ENCODE measurements at places on chromosomes 7 and 10.

DNA sequence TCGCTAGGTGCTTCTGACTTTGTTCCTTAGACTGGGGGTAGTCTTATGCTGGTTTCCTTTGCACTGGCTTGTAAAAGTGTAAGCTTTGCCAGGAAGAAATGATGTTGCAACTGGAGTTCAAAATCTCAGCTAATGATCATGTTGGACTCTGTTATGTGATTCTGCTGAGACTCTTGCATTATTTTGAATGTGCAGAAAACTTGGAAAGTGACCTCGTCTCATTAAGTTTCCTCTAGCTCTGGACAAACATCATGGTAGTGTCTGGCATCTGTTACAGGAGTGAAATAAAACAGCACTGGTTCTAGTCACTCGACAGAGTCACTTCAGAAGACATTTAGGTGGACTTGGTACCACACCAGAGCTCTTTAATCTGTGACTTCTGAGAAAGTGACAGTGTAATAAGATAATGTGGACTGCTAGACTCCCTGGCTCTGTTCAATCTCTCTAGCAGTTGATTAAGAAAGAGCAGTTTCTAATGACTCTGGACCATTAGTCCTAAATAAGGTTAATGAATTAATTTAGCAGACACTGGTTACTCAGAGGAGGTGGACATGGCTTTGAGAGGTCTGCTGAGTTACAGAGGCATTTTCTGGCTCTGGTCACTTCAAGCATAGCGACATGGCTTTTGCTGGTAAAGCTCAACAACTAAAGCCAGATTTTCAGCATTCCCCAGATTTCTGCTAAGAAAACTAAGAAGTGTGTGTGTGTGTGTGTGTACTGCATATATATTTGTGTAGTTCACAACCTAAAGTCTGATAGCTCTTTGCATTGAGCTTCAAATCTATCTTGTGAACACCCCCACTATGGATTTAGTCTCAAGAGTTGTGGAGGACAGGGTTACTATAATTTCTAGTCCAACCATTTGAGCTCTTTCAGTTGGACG lies 2.0 kb downstream of the NRP1 start:
- peak; percentile 71 for DNase-seq

DNA sequence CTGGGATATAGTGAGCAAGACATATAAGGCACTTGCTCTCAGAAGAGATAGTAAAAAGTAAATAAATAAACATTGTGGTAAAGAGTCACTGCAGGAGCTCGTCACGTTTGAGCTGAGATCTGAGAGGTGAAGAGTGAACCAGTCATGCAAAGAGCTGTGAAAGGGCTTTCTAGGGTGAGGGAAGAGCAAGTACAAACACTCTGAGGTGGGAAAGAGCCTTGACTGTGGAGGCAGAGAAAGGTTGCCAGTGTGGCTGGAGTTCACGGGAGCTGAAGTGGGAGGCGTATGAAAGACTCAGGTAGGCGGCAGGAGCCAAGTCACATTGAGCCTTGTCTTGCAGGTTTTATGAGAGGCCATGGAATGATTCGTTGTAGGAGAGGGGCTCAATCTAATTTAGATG lies 141.0 kb downstream of the C1GALT1 start:
- DNase-seq: no peak

DNA sequence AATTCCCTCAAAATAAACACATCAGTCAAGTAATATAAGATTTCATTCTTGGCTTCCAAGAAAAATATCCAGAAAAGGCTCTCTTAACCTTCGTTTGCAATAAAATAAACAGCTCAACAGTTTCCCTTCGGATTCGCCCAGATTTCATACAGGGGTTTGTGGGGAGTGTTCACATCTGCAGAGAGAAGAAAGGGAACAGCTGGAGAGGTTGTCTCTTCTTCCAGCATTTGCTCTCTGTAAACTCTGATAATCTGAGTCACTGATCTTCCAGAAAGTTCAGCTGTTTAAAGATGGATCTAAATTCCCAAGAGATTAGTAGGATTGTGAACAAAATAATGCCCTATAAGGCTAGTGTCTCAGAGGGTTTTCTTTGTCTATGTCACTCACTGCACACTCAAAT lies 277.9 kb downstream of the HPSE2 start:
- peak; percentile 36 for DNase-seq

DNA sequence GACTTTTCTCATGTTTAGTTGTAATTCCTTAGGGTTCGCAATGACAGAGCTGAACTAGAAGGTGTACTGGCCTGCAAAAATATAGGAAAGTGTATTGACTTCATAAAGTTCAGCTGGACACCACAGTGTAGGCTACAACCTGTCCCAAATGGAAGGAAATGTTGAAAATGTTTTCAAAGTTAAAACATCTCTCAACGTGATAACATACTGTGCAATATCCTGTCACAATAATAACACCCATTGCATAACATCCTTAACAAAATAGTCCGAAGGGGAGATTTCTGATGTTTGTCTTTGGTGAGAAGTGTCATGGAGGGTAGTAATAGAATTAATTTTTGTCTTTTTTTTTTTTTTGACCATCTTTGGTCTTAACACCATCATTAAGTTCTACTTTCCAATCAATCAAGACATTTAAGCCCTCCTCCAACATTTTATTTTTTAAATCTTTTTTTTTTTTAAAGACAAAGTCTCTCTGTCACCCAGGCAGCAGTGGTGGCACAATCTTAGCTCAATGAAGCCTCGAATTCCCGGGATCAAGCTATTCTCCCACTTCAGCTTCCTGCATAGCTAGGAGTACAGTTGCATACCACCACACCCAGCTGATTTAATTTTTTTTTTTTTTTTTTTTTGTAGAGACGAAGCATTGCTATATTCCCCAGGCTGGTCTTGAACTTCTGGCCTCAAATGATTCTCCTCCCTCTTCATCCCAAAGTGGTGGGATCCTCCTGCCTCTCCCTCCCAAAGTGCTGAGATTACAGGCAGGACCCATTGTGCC lies 45.7 kb downstream of the DYNC1I1 start:
- no peak for DNase-seq

DNA sequence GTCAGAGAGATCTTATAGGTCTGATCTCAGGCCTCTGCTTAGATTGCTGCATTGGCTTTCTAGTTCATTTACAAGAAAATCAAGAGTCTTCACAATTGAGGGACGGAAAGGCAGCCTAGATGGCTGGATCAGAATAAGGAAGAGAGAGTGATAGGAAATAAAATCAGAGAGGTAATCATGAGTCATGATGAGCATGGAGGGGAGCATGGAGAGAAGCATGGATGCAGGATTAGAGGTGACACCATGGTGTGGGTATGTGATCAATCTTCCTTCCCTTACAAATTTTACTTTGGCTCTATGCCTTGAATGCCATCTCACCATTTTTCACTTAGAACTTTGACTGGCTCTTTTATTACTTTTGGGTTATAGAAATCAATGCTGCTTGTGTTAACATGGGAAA lies 1.4 kb downstream of the BCCIP start:
- DNase-seq: no peak

- no peak for DNase-seq
These were observed 25.2 kb downstream of the CDHR3 start for GRCh38 chr7:105988276-105988675.

DNA sequence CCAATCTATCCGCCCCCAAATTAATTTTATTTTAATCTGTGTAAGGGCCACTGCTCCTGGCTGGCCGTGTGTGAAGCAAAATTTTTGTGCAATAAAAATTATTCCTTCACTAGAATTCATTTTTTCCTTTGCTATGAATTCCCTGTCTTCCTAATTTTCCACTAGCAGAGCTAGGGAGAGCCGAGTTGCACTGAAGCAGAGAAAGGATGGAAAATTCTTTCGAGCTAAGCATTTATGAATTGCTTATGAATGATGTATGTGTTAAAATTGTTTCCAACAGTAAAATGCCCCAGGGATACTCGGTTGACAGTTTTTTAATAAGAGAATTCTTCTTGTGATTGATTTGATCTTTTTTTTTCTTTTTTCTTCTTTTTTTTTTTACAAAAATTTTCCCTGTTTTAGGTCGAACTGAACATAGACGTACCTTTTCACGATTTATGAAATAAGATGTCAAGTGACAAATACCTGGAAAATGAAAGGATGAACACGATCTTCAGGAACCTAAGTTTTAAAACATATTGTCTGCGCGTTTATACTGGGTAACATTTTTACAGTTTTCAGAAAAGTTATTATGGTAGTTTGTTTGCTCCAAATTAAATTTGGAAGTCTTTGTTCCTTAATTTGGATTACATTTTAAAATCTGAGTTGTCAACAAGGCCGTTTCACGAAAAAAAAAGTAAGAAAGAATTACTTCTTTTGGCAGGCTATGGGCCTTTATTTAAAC lies 288.8 kb upstream of the NFE2L3 start:
- DNase-seq: peak; percentile 52

DNA sequence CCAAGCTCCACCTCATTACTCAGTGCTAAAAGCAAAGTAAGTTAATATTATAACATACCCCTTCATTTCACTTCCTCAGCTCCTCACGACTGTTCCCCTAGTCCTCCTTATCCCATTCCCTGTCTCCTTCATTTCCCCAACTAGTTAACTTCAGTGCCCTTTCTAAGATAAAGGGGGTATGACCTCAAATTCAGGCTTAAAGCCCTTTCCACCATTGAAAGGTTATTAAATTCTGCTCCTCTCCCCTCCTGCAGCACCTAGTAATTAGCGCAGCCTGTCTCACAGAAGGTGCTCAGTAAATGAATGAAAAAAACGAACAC lies 1.0 kb downstream of the CRPPA start:
- no peak for DNase-seq

- DNase-seq: no peak
These were observed 1356.8 kb downstream of the XPNPEP1 start for GRCh38 chr10:108566316-108567107.

DNA sequence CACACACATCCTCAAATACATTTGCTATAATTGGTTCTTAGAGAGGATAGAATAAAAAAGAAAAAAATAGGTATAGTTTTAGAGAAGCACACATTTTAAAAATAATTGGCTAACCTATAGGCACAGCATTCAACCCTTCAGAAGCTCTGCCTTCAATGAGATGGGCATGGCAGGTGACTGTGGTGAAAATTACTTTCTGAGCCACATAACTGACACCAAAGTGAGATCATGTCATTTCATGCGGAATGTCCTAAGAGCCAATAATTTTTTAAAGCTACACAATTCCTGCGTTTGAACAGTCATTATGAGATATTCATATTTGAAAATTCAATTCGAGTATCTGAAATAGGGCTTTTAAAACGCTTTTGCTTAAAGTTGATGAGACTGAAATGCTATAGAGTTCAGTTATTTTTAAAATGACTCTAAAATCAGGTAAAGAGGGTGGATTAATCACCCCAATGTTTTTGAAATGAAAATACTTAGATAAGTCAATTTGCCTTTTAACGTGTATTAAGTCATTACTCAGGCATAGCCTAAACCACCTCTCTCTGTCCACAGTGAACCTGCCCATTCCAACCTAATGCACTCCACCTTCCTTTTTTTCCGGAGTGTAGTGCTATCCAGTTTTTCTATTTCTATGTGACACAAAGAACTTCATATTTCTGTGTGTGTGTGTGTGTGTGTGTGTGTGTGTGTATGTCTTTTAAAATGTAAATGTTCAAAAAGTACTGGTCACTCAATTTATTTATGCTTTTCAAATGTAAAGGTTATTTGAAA lies 6.1 kb downstream of the RELN start:
- DNase-seq: no peak

DNA sequence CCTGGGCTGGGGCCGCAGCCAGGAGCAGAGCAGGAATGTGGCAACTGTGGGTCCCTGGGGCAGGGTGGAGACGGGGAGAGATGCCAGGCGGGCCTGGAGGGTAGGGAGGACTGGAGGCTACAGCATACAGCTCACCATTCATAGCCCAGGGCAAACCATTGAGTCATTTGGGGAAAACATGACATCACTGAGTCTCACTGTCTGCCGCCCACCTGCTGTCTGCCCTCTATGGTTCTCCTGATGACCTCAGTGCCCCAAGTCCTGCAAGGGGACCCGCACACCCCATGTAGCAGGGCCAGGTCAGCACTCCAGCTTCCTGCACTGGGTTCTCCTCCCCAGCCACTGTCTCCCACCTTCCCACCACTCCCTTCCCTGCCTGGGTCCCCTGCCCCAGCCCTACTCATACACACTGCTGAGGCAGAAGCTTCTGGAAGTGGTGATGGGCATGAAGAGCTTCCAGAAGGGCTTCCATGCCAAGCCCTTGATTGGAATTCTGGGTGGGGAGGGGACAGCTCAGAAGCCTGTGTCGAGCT lies 10.4 kb downstream of the CHST3 start:
- peak; percentile 87 for DNase-seq

DNA sequence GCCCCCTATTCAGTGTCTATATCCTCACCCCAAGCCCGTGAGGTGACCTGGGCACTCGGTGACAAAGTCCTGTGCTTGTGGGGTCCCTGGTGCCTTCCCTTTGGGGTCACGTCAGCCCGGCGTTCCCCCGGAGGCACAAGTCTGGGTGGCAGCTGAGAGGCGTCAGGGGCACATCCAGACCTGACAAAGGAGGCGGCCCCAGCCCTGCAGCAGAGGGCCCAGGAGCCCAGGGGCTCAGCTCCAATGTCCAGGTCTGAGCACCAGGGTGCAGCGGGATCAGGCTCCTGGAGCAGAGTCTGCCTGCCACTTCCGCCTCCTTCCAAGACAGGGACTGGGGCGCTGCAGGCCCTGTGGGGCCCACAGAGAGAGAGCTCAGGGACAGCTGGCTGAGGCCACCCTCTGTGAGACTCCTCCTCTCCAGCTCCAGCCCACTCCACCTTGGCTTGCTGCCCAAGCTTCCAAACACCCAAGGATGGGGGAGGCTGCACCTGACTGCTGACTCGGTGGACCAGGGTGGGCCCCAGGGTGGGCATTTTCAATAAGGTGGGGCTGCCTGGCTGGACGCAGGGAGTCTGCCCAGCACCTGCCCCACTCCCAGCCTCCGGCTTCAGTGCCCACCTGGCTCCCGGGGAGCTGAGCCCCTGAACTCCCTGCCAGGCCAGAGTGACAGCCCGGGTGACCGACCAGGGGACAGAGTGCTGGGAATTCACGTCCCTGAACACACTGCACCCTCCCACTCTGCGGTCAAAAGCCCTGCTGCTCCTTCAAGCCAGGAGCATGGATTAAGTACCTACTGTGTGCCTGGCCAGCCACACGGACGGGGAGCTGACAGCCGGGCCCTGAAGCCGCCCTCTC lies 1.0 kb upstream of the KNDC1 start:
- peak; percentile 78 for DNase-seq

GRCh38 chr10:1658658-1659057 lies 78.7 kb downstream of the ADARB2 start:
- DNase-seq: no peak

DNA sequence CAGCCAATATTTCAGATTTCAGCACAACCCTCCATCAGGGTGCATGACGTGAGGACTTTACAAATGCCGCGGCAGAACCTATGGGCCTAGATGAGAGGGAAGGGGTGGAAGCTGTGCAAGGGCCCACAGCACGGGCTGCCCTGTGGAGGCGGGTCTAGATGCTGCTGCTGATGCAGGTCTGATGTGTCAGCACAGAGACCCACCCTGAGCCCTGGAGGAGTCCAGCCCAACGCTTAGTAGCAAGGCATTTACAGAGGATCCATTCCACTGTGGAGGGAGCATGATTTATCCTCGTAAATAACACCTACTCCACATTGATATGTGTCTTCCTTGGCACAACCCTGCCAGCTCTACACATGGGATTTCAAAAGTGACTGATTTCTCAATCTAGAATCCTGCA lies 48.5 kb downstream of the MYL10 start:
- no peak for DNase-seq

GRCh38 chr7:97982647-97983046 lies 7.3 kb downstream of the OCM2 start:
- no peak for DNase-seq

- no peak for DNase-seq
These were observed 465.4 kb downstream of the ETV1 start for GRCh38 chr7:13524076-13524475.

GRCh38 chr10:120823266-120823665 lies 27.9 kb upstream of the WDR11 start:
- DNase-seq: no peak

- DNase-seq: peak; percentile 28
These were observed 405.1 kb downstream of the PLXNA4 start for GRCh38 chr7:132171130-132171576.

- peak; percentile 44 for DNase-seq
These were observed 97.6 kb upstream of the ZNF438 start for GRCh38 chr10:31129271-31129670.

Measured in tongue (tissue), 3 donors.